Large intestine (tissue), 12 donors: ENCODE measurements at places on chromosomes 2 and 18.

GRCh38 chr2:46194856-46195255 is 102.4 kb upstream of the EPAS1 start:
- no peaks in the 10 kb centered on the region for H3K27me3 ChIP-seq
- no peaks in the 10 kb centered on the region for H3K4me1 ChIP-seq
- H3K27ac ChIP-seq = no peak overlapping the region
- H3K4me3 ChIP-seq = no peak overlapping the region
- no peak for DNase-seq

DNA sequence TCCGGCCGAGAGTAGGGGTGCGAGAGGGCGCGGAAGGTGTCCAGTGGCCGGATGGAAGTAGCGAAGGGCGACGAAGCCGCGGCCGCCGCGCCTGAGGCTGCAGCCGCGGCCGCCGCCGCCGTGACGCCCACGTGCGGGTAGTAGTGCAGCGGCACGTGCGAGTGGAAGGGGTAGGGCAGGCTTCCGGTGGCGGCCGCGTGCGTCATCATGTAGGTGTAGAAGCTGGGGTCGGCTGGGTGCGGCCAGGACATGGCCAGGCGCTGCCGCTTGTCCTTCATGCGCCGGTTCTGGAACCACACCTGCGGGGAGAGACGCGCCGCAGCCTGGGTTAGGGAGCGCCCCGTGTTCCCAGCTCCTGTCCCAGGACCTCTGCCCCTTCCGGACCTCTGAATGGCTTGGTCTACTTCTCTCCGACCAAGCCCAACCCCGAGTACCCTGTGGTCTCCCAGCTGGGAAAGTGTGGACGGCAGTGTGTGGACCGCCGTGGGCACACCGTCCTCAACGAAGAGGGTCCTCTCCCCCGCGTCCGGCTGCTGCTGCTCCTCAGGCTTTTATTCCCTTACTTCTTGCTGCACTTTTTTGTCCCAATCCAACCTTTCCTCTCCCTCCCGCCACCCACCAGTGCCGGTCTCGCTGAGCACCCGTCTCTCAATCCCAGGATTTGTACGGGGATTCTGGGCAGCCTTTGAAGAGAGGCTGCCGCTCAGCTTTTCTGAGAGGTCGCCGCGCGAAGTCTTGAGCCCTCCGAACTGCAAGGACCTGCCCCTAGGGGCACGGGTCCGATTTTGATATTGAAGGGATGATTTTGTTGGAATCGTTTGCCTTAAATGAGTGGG is 3.0 kb downstream of the EVX2 start:
- no peaks in the 10 kb centered on the region for H3K36me3 ChIP-seq
- H3K4me3 ChIP-seq = no peak overlapping the region
- peak; percentile 51 for DNase-seq
- H3K4me1 ChIP-seq = peaks cover 4% of the 10 kb centered on the region
- no peak overlapping the region for H3K27ac ChIP-seq

- H3K36me3 ChIP-seq = no peaks in the 10 kb centered on the region
- DNase-seq = no peak
- H3K4me1 ChIP-seq = no peaks in the 10 kb centered on the region
- H3K27ac ChIP-seq = no peak overlapping the region
- no peak overlapping the region for H3K4me3 ChIP-seq
Observed at GRCh38 chr2:54768772-54769428, 45.4 kb downstream of the EML6 start.

- no peaks in the 10 kb centered on the region for H3K27me3 ChIP-seq
- no peak overlapping the region for H3K4me3 ChIP-seq
- no peaks in the 10 kb centered on the region for H3K36me3 ChIP-seq
- DNase-seq = no peak
- H3K4me1 ChIP-seq = no peaks in the 10 kb centered on the region
Observed at GRCh38 chr2:139925903-139926302, 1145.7 kb upstream of the NXPH2 start.

GRCh38 chr2:54962511-54962910 is 87.7 kb downstream of the RTN4 start:
- no peaks in the 10 kb centered on the region for H3K27me3 ChIP-seq
- no peak for DNase-seq
- no peak overlapping the region for H3K4me3 ChIP-seq
- peaks cover 18% of the 10 kb centered on the region for H3K4me1 ChIP-seq
- H3K27ac ChIP-seq = peak overlapping the region; percentile 80
- H3K36me3 ChIP-seq = no peaks in the 10 kb centered on the region

DNA sequence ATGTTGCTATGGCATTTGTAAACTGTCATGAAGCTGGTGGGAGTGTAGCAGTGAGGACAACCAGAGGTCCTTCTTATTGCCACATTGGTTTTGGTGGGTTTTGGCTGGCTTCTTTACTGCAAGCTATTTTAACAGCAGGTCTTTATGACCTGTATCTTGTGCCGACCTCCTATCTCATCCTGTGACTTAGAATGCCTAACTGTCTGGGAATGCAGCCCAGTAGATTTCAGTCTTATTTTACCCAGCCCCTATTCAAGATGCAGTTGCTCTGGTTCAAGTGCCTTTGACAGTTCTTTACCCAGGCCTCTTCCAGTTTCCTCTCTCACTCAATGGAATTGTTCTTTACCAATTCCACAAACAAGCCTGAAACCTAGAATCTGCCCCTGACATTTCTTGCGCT is 145.1 kb downstream of the KCNE4 start:
- H3K27ac ChIP-seq = no peak overlapping the region
- H3K4me3 ChIP-seq = no peak overlapping the region
- no peaks in the 10 kb centered on the region for H3K4me1 ChIP-seq
- no peak for DNase-seq
- H3K27me3 ChIP-seq = no peaks in the 10 kb centered on the region

DNA sequence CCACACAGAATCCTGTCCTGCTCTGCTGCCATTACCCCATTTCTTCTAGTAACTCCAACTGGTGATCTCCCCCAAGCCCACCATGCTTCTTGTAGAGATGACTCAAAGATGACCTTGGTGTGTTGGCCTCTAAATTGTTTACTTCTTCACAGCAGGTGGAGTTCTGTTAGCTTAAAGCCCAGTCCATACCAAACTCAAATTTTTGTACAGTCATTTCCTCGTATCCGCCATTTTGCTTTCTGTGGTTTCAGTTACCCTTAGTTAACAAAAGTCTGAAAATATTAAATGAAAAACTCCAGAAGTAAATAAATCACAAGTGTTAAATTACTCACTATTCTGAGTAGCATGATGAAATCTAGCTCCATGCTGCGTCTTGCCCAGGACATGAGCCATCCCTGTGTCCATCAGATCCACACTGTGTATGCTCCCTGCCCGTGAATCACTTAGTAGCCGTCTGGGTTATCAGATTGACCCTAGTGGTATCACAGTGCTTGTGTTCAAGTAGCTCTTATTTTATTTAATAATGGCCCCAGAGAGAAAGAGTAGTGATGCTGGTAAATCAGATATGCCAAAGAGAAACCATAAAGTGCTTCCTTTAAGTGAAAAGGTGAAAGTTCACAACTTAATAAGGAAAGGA is 133.3 kb upstream of the NOL4 start:
- no peaks in the 10 kb centered on the region for H3K36me3 ChIP-seq
- no peak overlapping the region for H3K4me3 ChIP-seq
- no peaks in the 10 kb centered on the region for H3K4me1 ChIP-seq
- no peaks in the 10 kb centered on the region for H3K27me3 ChIP-seq

- no peaks in the 10 kb centered on the region for H3K27me3 ChIP-seq
- no peak overlapping the region for H3K4me3 ChIP-seq
- DNase-seq = no peak
- peaks cover 11% of the 10 kb centered on the region for H3K4me1 ChIP-seq
Observed at GRCh38 chr2:232586943-232587505, 36.5 kb downstream of the EIF4E2 start.
